MCF 10A (cell line): ENCODE measurements at places on chromosomes 1 and 21.
A peak's percentile ranks its signal among the peaks of the same experiment; 100 is the strongest.

- peak; percentile 71 for DNase-seq
These were observed 4.3 kb downstream of the TCHH start for GRCh38 chr1:152110860-152111514.

DNA sequence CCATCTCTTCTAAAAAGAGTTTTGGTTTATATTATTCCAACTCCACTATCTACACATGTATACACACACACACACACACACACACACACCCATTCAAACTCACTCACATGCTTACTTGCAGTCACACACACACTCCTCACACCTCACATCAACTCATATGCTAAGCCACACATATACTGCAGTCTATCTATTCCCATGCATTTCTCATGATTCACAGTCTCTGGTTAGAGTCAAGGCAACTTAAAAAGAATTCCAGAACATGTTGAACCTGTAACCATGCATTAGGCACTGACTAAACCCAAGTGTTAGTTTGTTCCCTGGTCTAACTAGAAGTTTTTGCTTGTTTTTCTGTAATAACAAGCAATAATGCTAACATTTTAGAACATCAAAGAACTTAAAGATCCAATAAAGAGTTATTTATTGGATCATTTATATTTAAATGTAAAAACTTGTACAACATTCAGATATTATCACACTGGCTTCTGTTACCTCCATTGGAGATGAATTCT lies 931.1 kb downstream of the PLA2G4A start:
- DNase-seq: no peak

- DNase-seq: no peak
These were observed 22.3 kb downstream of the XCL2 start for GRCh38 chr1:168521401-168522000.

DNA sequence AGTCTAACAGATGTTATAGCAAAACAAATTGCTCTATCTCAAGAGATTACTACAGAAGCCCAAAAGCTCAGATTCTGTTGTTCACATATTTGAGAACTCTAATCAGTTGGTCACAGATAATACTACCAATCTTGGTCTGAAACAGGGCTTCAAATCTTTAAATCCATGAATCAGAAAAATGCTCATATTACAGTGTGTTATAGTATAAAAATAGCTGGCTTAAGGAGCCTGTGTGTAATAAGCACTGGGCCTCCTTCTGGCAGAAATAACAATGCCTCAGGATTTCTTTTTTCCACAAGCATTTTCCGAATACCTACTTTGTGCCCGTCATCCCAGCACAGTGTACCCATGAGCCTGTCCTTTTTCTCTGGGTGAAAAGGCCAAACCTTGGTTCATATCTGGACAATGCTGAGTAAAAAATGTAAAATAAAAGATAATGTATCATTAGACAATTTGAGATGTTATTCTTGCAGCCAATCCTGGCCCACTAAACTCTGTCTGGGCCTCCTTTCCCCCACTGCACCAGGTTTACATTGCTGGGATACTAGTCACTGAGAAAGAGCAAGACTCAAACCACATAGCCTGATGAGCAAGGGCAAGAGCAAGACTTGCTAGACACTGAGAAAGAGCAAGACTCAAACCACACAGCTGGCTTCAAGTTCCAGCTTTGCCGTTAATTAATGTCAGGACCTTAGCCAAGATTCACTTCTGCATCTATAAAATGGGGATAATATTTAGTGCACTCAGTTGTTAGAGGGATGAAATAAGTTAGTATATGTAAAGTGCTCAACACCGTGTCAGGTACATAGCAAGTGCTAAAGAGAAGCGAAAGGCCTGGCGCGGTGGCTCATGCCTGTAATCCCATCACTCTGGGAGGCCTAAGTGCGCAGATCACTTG lies 17.0 kb upstream of the ADAR start:
- DNase-seq: no peak

GRCh38 chr1:236920286-236920894 lies 83.9 kb downstream of the MT1HL1 start:
- DNase-seq: no peak

DNA sequence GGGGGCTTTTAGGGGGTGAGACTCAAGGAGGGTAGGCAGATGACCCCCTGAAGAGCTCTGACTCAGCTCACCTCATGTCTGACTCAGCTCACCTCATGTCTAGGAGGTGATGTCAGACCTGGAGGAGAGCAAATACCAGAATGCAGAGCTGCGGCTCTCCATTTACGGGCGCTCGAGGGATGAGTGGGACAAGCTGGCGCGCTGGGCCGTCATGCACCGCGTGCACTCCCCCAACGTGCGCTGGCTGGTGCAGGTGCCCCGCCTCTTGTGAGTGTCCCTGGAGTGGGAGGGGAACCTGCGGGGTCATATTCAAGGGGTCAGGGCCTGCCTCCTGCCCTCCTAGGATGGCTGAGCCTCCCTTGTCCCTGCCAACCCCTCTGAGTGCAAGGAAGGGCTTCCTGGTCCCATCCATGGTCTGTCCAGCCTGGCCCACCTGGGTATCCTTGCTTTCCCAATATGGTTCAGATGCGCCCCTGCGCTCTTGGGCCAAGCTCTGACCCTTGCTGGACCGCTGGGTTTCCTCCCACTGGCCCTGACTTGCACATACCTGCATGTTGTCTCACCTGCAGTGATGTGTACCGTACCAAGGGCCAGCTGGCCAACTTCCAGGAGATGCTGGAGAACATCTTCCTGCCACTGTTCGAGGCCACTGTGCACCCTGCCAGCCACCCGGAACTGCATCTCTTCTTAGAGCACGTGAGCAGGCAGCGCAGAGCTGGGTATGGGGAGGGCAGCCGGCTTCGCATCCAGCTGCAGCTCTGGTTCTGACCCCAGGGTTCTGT lies 9.1 kb downstream of the AMPD2 start:
- DNase-seq: no peak

GRCh38 chr1:34682452-34683223 lies 72.2 kb upstream of the GJB5 start:
- no peak for DNase-seq

DNA sequence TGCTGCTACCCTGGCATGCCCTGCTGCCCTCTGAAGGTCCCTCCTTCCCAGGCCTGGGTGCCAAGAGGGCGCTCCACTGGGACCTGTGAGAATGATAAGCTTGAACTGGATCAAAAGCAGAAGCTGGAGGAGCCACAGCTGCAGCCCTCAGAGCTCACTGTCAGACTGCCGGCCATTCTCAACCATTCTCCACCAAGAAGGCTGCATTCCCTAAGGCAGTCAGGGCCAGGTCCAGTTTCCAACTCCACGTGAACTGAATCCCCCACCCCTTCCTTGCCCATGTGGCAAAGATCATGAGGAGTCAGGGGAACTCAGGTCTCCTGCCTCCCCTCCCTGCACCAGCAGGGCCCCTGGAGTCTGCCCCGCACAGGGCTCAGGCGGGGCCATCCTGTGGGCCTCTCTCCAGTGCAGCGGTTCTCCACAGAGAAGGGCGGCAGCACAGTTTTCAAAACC lies 19.5 kb downstream of the SLC1A7 start:
- DNase-seq: no peak

DNA sequence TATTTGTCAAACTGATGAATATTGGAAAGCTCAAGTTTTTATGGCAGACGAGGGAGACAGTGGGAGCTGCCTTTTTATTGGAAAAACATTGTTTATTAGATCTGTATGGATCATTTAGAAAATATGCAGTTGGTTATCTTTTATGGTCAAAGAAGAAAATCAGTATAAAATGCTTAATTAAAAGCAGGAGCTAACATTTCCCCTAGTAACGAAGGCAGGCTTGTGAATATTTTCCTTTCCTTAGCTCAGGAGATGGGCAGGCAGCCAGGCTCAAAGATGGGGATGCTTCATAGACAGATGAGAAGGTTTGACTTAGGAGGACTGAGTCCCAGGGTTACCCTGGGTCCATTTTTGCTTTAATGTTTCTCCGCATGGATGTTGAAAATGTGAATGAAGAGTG lies 26.0 kb downstream of the ROR1 start:
- no peak for DNase-seq

DNA sequence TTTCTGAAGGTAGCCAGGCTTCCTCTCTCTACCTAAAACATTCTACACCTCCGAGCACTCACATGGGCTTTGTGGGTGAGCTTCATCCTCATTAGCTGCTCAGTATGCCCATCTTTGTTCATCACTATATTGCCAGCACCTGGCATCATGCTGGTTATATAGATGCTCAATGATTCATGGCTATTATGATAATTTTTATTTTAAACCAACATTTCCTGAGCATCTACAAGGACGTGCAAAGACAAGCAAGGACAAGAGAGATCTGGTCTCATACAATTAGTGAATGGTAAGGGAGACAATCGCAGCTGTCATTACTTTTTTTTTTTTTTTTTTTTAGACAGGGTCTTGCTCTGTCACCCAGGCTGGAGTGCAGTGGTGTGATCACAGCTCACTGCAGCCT lies 11.3 kb upstream of the QSOX1 start:
- DNase-seq: no peak

DNA sequence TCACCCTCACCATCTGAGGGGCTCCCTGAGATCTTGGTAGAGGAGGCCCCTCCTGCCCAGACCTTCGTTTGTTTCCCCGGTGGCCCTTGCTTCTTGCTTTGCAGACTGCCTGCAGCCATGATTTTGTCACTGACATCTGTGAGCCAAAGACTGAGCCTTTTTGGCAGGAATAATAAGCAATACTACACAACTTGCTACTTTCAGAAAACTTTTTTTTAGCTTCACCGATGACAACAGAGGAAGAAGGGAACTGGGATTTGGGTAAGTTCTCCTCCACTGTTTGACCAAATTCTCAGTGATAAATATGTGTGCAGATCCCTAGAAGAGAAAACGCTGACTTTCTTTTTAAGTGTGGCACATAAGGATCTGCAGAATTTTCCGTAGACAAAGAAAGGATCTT lies 11.7 kb upstream of the CD101 start:
- no peak for DNase-seq

DNA sequence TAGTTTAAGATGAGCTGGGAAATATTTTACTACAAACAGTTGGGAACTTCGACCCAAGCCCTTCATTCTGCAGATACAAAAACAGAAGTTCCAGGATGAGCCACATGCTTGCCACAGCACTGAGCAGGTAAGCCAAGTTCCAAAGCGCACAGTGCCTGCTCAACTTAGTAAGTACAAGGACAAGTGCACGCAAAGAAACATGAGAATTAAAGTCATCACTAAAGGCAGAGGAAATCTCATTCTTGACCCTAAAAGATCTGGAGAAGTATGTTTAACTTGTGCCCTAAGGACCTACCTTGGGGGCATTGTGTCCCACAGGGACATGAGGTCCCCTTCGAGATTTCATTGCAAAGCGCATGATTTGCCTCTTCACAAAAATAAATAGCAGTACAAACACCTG lies 1.2 kb upstream of the UBAP2L start:
- DNase-seq: peak; percentile 41

DNA sequence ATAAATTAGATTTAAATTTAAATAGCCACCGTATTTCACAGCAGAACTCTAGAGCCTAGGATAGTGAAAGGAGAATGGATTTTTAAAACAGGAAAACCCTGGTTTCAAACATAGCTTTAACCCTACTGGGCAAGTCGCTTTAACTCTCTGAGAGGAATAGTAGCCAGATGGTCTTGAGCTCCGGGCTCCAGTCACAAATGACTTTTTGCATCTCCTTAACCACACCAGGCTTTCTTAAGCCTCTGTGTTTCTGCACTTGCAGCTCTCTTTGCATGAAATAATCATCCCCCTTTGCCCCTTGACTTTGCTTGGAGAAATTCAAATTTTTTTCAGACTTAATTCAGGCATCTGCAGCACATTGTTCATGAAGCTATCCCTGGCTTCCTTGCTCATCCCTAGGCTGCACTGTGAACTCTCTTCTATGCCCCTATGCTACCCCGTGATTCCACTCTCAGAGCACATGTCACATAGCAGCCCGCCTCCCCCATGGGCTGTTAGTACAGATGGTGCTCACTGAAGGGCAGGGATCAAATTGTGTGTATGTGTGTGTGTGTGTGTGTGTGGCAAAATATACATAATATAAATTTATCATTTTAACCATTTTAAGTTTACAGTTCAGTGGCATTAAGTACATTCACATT lies 68.8 kb upstream of the DAB1 start:
- no peak for DNase-seq

DNA sequence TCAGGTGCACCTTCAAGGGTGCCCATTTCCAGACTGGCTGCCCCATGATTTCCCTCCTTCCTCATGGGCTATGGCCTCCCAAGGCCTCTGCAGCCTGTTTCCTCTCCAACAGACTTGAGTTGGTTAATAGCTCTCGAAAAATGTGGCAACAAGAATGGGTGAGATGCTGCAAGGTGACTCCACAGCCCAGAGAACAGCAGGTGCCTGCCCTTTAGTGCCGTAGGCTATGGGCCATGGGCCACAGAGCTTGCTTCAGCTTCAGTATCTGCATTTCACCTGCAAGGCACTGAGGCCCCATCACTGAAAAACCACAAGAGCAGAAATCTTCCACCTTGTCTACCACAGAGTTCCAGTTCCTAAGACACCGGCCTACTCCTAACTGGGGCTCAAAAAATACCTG lies 122.0 kb downstream of the ETS2 start:
- no peak for DNase-seq

- DNase-seq: no peak
These were observed 111.2 kb downstream of the OMA1 start for GRCh38 chr1:58435376-58435775.

- DNase-seq: peak; percentile 74
These were observed 262.1 kb upstream of the SGIP1 start for GRCh38 chr1:66271904-66272254.

DNA sequence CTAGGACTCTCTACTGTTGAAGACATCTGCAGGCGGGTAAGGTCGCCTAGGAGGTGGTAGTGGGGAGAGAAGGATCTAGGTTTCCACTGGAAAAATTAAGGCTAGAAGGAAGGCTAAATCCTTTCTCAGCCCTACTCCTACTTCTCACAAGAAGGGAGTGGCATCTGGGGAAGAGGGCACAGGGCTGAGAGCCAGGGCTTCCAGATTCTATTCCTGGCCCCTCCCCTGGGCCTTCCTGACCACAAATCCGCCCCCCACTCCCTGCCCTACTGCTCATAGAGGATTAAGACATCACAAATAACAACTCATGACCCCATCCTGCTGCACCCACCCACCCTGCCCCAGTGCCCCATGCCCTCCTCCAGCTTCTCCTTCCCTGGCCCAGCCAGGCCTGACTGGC lies 2.5 kb downstream of the PHLDA3 start:
- DNase-seq: peak; percentile 91

DNA sequence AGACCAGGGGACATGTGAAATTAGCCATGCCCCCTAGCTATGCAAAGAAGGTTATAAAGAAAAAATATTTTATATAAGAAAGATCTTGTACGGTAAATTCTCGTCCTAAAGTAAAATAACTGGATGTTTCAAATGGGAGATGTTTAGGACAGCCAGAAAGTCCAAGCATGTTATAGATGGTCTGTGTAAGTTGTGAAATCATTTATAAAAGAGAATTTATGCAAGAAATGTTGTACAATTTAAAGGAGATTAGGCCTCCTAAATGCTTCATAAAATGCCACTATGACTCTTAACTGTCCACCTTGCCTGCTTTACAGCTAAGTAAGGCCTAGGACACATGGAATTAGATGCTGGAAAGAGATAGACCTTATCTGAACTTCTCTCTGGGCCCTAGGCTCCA lies 118.1 kb upstream of the POGK start:
- peak; percentile 25 for DNase-seq

- no peak for DNase-seq
These were observed 45.4 kb downstream of the NEK7 start for GRCh38 chr1:198201956-198202784.
